Islet precursor cell (in vitro differentiated cells): ENCODE measurements at places on chromosomes 6 and 20.
A peak's percentile ranks its signal among the peaks of the same experiment; 100 is the strongest.

DNA sequence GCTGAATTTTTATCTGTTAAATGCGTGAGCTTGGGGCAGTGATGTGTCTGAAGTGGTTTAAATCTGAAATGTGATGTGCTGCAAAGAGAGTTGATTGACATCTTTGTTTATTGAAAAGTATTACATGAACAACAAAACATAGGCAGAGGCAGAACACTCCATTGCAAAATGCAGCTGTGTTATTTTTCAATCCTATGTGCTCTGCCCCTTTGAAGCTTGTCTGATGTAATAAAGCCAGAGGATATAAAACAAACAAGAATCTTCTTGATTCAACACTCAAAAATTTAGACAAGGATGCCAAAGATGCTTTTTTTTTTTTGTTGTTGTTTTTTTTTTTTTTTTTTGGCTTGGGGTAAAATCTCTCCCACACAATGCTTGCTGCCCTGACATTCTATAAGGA lies 482.4 kb upstream of the MMS22L start:
- DNase-seq, result no peak

- no peak for DNase-seq
These were observed 4.9 kb upstream of the BEND6 start for GRCh38 chr6:56949925-56950495.

- DNase-seq, result peak; percentile 57
These were observed 62.0 kb downstream of the PPP1R14C start for GRCh38 chr6:150204705-150205472.

DNA sequence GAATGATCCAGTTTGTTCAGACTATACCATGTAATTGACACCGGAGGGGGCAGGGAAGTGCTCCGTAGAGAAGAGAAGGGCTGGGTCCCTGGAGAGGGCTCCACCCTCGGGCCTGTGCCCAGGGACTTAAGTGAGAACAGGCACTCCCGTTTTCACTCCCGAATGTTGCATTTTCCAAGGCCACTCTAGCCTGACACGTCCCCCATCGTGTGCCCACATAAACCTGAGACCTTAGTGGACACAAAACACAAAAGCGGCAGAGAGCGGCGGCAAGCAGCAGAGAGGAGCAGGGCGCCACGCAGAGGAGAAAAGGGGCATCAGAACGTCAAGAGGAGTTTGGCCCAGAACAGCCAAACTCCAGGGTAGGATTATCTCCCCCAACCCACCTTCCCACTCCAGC lies 1405.1 kb downstream of the GRIK2 start:
- peak; percentile 80 for DNase-seq

GRCh38 chr6:95973976-95974375 lies 41.8 kb upstream of the FUT9 start:
- DNase-seq, result no peak

GRCh38 chr20:34437330-34437986 lies 74.4 kb downstream of the ITCH start:
- no peak for DNase-seq

DNA sequence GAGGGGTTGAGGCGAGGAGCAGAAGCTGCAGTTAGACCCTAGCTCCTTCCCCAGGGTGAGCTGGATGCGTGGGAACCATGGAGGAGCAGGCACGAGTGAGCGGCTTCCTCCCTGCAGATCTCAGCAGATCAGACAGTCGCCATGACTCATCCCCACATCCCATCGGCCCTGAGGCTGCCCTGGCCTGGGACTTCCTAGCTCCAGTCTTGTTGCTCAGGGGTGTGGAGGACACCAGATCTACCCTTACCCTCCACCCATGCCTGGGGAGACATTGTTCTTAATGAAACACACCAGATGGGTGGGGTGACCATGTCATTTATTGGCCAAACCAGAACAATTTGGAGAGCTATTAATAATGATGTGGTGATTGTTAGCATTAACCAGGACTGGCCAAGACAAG lies 36.3 kb upstream of the TGM2 start:
- peak; percentile 98 for DNase-seq

- no peak for DNase-seq
These were observed 5.6 kb downstream of the FBXO9 start for GRCh38 chr6:53070806-53071205.

- no peak for DNase-seq
These were observed 712.8 kb upstream of the HS3ST5 start for GRCh38 chr6:115055579-115055978.

- DNase-seq, result no peak
These were observed 646 bp upstream of the CPNE5 start for GRCh38 chr6:36839749-36840431.

GRCh38 chr6:15819226-15819625 lies 156.4 kb upstream of the DTNBP1 start:
- no peak for DNase-seq

GRCh38 chr6:71649915-71650314 lies 236.4 kb upstream of the RIMS1 start:
- no peak for DNase-seq

DNA sequence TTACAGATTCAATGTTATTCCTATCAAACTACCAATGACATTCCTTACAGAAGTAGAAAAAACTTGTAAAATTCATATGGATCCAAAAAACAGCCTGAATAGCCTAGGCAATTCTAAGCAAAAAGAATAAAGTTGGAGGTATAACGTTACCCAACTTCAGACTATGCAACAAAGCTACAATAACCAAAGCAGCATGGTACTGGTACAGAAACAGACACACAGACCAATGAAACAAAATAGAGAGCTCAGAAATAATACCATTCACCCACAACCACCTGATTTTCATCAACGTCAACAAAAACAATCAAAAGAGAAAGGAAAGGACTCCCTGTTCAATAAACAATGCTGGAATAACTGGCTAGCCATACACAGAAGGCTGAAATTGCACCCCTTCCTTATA lies 17.2 kb upstream of the PLN start:
- no peak for DNase-seq

GRCh38 chr6:166776571-166776970 lies 149.5 kb upstream of the RPS6KA2 start:
- peak; percentile 29 for DNase-seq

GRCh38 chr20:2509468-2509781 lies 710 bp upstream of the ZNF343 start:
- peak; percentile 63 for DNase-seq

- DNase-seq, result no peak
These were observed at the start of gene AIG1 for GRCh38 chr6:143060806-143061596. AIG1 (plus strand) TSS chr6:143060889; CDS start chr6:143060926, 37 bp downstream.

DNA sequence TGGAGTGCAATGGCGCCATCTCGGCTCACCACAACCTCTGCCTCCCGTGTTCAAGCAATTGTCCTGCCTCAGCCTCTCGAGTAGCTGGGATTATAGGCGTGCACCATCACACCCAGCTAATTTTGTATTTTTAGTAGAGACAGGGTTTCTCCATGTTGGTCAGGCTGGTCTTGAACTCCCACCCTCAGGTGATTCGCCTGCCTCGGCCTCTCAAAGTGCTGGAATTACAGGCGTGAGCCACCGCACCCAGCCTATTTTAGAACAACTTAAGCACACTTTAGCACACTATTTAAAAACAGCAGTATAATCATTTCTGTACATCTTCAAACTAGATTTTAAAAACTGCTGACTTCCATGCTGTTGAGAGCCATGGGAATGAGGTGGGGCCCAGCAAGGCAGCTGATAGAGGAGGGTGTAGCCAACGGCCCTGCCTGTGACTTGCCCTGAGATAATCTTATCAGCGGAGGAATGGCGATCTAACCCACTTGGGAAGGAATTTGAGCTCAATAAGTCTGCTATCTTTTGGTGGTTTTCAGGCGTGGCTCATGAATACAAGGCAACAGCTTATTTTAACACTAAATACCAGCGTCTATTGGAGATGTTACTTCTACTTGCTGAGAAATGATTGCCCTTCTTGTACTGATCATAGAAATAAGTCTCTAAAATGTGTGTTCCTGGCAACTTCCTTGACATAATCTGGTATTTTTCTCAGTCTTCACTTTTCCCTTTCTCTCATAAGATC lies 12.1 kb downstream of the ZDHHC14 start:
- no peak for DNase-seq

- no peak for DNase-seq
These were observed 59.9 kb downstream of the NUDT3 start for GRCh38 chr6:34332251-34333198.

DNA sequence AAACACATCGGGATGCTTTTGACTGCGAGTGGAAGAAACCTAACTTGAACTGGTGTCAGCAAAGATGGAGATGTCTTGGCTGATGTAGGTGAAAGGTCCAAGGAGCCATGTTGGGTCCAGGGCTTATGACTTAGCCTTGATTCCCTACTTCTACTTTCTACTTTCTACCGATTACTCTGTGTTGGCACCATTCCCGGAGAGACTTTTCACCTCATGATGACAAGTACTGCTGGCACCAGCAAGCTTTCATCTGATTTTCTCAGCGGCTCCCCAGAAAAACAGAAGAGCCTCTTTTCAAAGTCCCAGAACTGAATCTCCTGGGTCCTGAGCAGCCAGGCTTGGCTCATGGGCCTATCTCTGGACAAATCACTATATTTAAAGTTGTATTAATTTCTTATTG lies 4.9 kb upstream of the EDN3 start:
- DNase-seq, result no peak

GRCh38 chr6:166306378-166307081 lies 1.7 kb downstream of the PRR18 start:
- no peak for DNase-seq

- DNase-seq, result peak; percentile 38
These were observed 97.1 kb upstream of the TOP1 start for GRCh38 chr20:40931410-40932044.

DNA sequence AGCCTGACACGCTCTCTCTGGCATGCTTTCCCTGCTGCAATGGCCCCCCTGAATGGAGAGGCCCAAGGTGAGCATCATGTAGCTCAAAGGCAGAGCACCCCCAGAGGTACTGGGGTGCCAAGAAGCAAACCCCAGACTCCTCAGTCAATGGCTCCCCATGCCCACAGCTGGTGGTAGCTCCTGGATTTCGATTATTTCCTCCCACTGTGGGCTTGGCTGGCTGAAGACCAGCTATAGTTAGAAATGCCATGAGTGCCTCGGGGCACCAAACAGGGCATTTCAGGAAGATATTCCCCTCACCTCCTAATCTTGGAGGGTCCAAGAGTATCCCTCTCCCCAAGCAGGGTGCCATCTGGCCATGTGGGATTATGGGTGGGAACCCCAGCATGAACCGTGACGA lies 16.8 kb downstream of the MAP1LC3A start:
- no peak for DNase-seq

DNA sequence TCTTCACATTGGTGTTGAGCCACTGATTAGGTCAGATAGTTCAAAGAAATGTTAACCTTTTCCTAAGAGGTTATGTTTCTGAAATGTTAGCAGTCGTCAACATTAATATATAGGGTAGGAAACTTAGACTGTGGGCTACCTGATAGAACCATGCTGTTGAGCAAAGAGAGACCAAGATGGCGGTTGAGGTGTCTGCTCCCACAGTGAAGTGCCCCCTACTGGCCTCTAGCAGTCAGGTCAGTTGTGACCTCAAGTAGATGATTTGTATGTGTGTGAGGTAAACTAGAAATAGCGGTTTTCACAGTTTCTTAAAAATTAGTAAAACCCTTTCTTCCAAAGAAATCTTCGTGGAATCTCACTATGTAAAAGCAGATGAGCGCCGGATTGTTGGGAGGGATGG lies 40.3 kb downstream of the MTHFD1L start:
- no peak for DNase-seq

DNA sequence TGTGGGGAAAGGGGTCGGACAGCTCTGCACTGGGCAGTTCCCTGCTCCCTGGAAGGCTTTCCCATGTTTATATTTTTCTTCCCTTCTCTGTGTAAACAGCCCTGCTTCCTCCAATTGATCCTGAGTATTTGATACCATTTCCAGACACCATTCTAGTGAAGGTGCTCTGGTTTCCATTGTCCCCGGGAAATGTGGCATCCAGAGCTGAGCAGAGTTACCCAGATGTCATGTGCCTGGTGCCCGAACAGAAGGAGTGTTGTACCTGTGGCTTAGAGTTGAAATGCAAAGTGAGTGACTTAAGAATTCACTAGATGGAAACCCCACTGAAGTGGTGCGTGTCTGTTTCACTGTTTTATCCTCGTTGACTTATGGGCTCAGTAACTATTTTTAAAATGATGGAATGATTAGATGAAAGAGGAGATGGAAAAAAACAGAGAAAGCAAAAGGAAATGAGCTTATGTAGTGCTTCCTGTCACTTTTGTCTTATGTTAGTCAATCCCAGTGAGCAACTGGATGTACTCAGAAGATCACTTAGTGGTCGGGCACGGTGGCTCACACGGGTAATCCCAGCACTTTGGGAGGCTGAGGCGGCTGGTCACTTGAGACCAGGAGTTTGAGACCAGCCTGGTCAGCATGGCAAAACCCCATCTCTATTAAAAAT lies 83.8 kb downstream of the SASH1 start:
- no peak for DNase-seq

DNA sequence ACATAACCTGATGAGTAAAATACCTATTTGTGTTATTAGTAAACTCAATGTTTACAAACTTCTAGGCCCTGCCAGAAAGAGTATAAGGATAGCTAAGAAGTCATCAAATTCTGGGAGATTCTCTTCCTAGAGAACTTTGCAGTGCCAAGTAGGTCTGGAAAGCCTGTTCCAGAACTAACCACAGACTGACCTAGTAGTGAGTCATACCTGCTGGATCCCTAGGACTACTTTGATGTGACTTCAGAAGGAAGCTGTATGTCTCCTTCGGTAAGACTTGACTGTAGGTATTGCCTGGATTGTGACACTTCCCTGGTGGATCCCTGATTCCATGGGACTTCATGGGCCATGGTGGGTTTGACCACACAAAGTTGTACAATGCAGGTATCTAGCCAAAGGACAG lies 131.7 kb downstream of the DNAH8 start:
- peak; percentile 56 for DNase-seq

DNA sequence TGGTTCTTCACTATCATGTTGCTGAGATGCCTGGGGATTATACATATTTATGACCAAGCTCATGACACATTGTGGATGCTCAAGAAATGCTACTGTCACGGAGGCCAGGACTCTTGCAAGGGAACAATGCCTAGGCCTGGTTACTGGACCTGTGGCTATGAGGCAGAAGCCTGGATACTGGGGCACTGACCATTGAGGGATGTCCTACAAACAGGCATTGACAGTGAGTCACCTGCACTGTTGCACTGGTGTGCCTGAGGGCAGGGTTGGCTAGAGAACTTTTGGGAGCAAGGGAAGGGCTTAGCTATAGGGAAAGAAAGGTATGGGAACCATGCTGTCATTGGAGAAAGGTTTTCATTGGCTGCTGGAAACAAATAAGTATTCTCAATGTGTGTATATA lies 313.1 kb upstream of the SUPT3H start:
- DNase-seq, result peak; percentile 86

DNA sequence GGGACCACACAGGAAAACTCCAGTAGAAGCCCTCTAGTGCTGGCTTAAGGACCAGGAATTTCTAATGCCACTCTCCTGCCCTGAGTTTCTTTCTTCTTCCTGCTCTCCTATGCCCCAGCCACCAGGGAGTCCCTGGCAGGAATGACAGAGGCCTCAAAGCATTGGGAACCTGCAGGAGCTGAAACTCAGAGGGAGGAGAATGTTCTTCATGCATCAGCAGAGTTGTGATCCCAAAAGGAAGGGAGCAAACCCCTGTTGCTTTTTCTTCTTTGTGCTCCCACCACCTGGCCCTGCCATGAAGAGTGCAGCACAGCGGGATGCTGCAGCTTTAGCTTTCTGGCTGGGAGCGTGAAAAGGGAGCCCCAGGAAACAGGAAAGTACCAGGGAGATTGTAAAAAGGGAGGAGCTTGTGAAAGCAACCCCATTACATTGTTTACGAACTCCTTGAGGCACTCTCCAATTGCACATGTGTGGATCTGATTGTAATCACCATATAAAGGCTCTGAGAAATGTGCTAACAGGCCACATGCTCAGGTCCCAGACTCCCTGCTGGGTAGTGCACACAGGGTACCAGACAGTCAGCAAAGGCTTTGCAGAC lies 34.7 kb upstream of the FKBP1A start:
- DNase-seq, result no peak
